ENCODE measurements at places on chromosomes 2 and 18.

- no peak for DNase-seq
These were observed 31.2 kb downstream of the ZDBF2 start for GRCh38 chr2:206305523-206306245.

- DNase-seq: no peak
These were observed 219.5 kb downstream of the BCL2 start for GRCh38 chr18:63099848-63100629.

DNA sequence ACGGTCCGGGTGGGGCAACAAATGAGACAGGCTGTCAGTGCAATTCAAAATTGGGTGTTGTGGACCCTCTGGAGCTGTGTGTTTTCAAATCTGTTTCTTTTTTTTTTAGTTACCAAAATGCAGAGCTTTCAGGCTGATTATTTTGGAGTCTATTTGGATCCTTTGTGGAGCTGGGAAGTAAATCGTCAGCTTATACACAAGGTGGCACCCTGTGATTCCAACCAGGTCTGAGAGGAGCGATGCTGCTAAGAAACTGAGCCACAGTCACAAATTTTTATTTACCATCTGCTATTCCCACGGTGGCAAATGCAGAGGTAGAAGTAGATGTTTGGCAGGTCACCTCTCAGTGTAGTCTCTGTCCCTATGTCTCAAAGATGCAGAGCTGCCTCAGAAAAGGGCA is 3.8 kb upstream of the EPC2 start:
- DNase-seq: no peak

GRCh38 chr18:65487569-65487968 is 263.2 kb upstream of the CDH7 start:
- DNase-seq: no peak

GRCh38 chr2:25270061-25270460 is 71.7 kb downstream of the DNMT3A start:
- no peak for DNase-seq

- DNase-seq: no peak
These were observed 72.1 kb downstream of the NRP2 start for GRCh38 chr2:205754285-205754923.

DNA sequence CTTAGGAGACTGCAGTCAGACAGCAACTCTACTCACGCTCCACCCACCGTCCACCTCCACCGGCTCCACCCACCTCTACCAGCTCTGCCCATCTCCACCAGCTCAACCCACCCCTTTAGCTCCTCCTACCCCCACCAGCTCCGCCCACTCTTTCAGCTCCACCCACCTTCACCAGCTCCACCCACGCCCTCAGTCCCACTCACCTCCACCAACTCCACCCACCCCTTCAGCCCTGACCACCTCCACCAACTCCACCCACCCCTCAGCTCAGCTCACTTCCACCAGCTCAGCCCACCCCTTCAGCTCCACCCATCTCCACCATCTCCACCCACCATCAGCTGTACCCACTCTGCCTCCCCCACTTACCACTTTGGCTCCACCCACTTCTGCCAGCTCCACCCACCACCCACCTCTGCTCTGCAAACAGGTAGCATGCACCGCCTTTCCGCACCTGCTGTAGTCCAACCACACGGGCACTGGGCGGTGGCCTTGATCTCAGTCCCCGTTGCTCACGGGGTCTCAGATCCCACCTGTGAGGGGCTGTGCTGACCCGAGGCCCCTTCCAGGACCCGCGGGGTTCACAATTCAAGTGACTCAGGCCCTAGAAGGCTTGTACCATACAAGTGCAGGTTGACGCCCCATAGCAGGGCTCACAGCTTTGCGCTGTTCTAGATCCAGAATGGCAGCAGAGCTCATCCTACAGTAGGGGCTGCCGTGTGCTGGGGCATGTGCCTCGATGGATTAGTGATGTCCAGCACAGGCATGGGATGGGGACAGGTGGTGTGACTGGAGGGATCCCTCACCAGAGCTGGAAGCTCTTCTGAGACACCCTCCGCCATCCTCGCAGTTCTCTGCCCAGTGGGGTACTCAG is 77.2 kb upstream of the OTOS start:
- no peak for DNase-seq

- no peak for DNase-seq
These were observed 122.7 kb upstream of the GCFC2 start for GRCh38 chr2:75833386-75833785.

- DNase-seq: no peak
These were observed 2.1 kb upstream of the SPIRE1 start for GRCh38 chr18:12659904-12660605.

DNA sequence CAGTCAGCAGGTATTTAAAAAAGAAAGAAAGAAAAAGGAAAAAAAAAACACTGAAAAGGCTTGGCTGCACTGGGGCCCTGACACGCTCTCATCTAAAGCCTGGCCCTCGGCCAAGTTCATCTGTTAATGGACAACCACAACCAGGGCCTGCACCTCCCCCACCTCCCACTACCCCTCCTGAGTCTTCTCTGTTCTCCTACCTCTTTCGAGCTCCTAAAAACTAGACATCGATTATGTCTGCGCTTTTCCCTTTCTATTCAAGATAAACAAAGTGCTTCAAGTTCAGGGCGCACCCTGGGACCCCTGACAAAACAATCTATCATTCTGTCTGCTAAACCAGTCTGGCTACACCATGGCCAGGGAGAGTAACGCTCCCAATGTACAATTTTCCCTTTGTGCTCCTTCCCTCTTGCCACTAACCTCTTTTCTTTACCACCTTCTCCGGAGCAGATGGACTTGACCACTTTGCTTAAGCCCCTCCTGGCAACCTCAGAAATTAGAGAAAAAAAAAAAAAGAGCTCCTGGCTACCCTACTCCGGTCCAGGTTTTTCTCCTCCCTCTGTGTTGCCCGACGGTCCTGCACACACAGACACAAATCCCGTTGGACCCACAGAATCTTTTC is 22.7 kb downstream of the BCL11A start:
- DNase-seq: no peak

- DNase-seq: no peak
These were observed 752.0 kb upstream of the HS6ST1 start for GRCh38 chr2:129070663-129071062.
